ENCODE measurements at places on chromosomes 3 and 15.

- DNase-seq: peak; percentile 37
These were observed 49.4 kb upstream of the SYNPR start for GRCh38 chr3:63228677-63229076.

- DNase-seq: peak; percentile 77
These were observed 855.9 kb downstream of the MCTP2 start for GRCh38 chr15:95087253-95087609.

DNA sequence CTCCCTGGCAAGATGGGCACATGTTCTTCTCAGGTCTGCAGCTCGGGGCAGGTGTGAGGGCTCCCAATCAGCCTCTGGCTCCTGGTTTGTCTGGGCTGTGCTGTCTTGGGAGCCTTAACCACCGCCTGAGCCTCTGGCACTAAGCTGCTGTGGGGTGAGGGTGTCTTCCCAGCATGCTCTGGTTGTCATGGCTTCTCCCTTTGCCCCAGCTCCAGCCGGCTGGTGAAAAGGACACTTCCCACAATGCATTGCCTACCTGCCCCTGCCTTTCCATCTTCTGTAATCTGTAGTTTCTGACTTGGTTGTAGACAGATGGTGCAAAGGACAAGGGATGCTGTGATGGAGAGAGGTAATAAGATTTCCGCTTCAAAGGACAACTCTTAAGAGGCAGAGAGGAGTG, 295.3 kb downstream of the TLE3 start:
- no peak for DNase-seq

- DNase-seq: no peak
These were observed 240.2 kb downstream of the ADAMTS17 start for GRCh38 chr15:100101426-100102089.

GRCh38 chr3:10319804-10320203, 1.1 kb downstream of the SEC13 start:
- DNase-seq: peak; percentile 38

- DNase-seq: no peak
These were observed 19.9 kb upstream of the COLQ start for GRCh38 chr3:15541371-15541770.
